WTC11 (cell line): ENCODE measurements at places on chromosomes 11 and 22. TPM values are rescaled to one million over a fixed set of nuclear protein-coding genes. Genes with fewer than 3 reads are reported as not detected.

The KRTAP5-1 gene
- total RNA-seq, result not detected in 3 replicates

The C11orf91 gene
- total RNA-seq, result 0.22 TPM in 1 of 3 replicates, not detected in the others

The RFPL1 gene
- not detected in 3 replicates for total RNA-seq

The TRIM21 gene
- total RNA-seq, result 14.8 to 20.5 TPM (median 17.1 TPM) in 3 replicates

The TMEM191B gene
- 2.7 to 9.8 TPM (median 3.7 TPM) in 3 replicates for total RNA-seq

The MN1 gene
- total RNA-seq, result 16.3 to 21.3 TPM (median 16.7 TPM) in 3 replicates

The CYTH4 gene
- total RNA-seq, result 0.11 to 0.16 TPM (median 0.15 TPM) in 3 replicates

The TMEM258 gene
- 175 to 192 TPM (median 190 TPM) in 3 replicates for total RNA-seq

The CREB3L1 gene
- total RNA-seq, result 10.9 to 12.6 TPM (median 11.4 TPM) in 3 replicates

The SCGB1C1 gene
- not detected in 3 replicates for total RNA-seq

The RNF215 gene
- 25.4 to 28.6 TPM (median 27.6 TPM) in 3 replicates for total RNA-seq

The FOLR2 gene
- not detected in 3 replicates for total RNA-seq

The SLC6A5 gene
- total RNA-seq, result 0.05 TPM in 2 of 3 replicates, not detected in the other

The FBLN1 gene
- 183 to 219 TPM (median 217 TPM) in 3 replicates for total RNA-seq

The POLR2F gene
- total RNA-seq, result 128 to 138 TPM (median 132 TPM) in 3 replicates

The MMP12 gene
- total RNA-seq, result not detected in 3 replicates

The GAL gene
- 102 to 110 TPM (median 108 TPM) in 3 replicates for total RNA-seq

The SYT7 gene
- 12.5 to 18.9 TPM (median 18.2 TPM) in 3 replicates for total RNA-seq

The OR5B21 gene
- not detected in 3 replicates for total RNA-seq

The INS gene
- 0.44 to 0.62 TPM in 2 of 3 replicates, not detected in the other for total RNA-seq

The KRTAP5-11 gene
- not detected in 3 replicates for total RNA-seq

The BATF2 gene
- 1.3 to 3.2 TPM (median 2.2 TPM) in 3 replicates for total RNA-seq

The KDM4E gene
- not detected in 3 replicates for total RNA-seq

The APOA5 gene
- 0.09 to 0.32 TPM (median 0.20 TPM) in 3 replicates for total RNA-seq

The PRR5 gene
- 12.3 to 15.6 TPM (median 13.6 TPM) in 3 replicates for total RNA-seq

The CDPF1 gene
- total RNA-seq, result 11.3 to 11.7 TPM (median 11.5 TPM) in 3 replicates

The FAM168A gene
- total RNA-seq, result 23.6 to 25.9 TPM (median 24.2 TPM) in 3 replicates

The DYNC2H1 gene
- total RNA-seq, result 13.7 to 17.2 TPM (median 14.9 TPM) in 3 replicates

The MB gene
- total RNA-seq, result 0.50 to 1.0 TPM (median 0.60 TPM) in 3 replicates

The OR2AT4 gene
- 0.02 TPM in 1 of 3 replicates, not detected in the others for total RNA-seq
